ENCODE measurements at places on chromosomes 5 and 9.

DNA sequence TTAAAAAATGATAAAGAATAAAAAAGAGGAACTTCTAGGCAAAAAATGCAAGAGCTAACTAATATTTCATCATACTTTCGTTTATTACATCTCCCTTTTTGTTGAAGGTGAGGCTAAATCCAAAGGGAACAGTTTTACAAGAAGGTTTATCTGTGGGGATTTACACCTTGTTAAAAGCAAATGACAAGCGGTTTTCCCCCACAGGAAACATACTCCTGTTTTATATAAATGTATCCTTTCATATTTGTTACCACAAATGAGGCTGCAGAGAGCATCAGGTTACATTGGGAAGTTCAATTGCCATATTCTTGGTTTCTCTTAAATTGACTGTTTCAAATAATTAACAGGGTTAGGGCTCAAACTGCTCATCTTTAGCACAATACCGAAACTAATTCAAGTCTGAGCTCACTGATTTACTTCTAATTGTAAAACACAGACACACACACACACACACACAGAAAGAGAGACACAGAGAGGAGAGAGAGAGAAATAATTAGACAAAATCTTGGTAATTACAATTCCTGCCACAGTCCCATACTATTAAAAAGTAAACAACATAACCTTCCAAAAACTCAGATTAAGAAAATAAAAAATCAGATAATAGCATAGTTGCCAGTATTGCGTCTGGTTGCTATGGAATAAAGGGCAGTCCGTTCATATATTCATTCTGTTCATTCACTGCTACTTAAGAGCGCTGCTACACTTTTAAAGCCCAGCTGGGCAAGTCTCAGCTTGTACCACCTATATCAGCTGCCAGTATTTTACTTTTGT lies 17.1 kb downstream of the RFX3 start:
- DNase-seq = no peak

DNA sequence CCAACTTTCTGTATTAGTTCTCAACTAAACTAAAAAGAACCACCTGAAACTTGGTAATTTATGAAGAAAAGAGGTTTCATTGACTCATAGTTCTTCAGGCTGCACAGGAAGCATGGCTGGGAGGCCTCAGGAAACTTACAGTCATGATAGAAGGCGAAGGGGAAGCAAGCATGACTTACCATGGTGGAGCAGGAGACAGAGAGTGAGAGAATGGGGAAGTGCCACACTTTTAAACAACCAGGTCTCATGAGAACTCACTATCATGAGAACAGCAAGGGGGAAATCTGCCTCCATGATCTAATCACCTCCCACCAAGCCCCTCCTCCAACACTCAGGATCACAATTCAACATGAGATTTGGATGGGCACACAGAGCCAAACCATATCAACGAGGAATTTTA lies 123.5 kb downstream of the DEPDC1B start:
- no peak for DNase-seq

- DNase-seq = no peak
Observed at GRCh38 chr5:76952795-76953536, at the start of gene CRHBP. CRHBP (plus strand) TSS chr5:76953045; CDS start chr5:76953135, 90 bp downstream.

DNA sequence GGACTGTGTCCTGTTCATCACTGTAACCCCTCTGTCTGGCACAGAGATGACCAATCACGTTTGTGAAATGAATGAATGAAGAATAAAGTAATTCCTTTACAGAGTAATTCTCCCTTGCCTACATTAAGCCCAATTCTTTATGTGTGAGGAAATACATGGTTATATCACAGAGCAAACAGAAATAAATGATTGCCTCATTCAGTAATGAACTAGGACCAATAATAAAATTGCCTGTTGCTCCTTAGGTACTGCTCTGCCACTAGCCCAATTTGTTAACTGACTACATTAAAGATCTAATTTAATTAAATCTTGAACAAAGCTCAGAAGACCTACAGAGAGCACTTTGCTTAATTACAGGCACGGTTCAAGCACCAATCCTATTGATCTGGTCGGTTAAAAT lies 121.8 kb downstream of the DCP2 start:
- DNase-seq = no peak

- no peak for DNase-seq
Observed at GRCh38 chr9:130665431-130666392, 1.3 kb downstream of the PRDM12 start.

DNA sequence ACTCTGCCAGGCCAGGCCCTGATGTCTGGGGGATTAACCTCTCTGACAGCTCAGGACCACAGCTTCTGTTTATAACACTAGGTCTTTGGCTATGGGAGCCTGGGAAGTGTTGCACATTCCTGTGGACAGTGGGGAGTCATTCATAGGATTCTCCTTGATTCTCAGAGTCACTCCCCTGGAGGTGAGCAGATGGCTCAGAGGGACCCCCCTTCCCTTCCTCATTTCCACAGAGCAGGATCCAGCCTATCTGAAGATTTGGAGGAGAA lies 60.2 kb downstream of the NRG2 start:
- no peak for DNase-seq

- DNase-seq = no peak
Observed at GRCh38 chr5:163362840-163363371, 74.5 kb upstream of the CCNG1 start.

- DNase-seq = no peak
Observed at GRCh38 chr9:128204858-128205257, 1.7 kb downstream of the DNM1 start.

GRCh38 chr9:88733651-88734421 lies 198.9 kb downstream of the NXNL2 start:
- no peak for DNase-seq

- no peak for DNase-seq
Observed at GRCh38 chr9:72276429-72276828, 88.6 kb downstream of the ZFAND5 start.

GRCh38 chr5:131996210-131997025 lies 15.0 kb downstream of the ACSL6 start:
- no peak for DNase-seq

DNA sequence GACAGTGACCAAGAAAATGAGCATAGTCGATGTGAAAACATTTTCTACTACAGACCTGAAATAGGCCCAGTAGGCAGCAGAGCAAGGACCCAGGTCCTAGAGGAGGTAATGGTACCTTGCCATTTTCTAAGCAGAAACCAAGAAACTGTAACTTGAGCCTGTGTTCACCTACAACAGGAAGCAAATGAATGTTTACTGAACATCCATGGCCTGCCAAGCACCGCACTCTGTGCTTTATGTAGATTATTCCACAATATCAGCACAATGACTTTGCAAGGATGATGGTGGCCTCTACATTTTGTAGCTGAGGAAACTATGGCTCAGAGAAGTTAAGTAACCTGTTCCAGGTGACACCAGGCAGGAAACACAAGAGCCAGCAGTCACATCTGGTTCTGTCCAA lies 215.3 kb downstream of the SPOCK1 start:
- no peak for DNase-seq

DNA sequence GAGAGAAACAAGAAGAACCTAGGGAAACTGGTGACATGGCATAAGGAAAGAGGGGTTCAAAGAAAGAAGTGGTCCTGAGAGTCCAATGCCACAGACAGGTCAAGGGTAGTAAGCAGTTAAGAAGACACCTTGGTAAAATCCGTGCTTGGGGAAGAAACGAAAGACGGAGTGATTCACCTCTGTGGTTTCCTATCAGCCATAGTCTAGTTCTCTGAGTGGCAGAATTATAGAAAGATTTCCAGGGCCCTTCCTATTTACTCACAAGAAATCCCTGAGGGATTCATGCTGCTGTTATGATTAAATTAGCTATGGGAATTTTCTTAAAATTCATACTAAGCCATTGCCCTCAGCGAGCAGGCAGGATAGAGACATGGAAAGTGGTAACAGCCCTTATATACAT lies 31.7 kb downstream of the IL33 start:
- DNase-seq = no peak

GRCh38 chr5:142924135-142924883 lies 154.1 kb downstream of the ARHGAP26 start:
- DNase-seq = no peak

- no peak for DNase-seq
Observed at GRCh38 chr5:110075656-110076055, 385.9 kb downstream of the MAN2A1 start.

GRCh38 chr5:4480528-4481349 lies 659.4 kb upstream of the ADAMTS16 start:
- DNase-seq = no peak

GRCh38 chr9:134206311-134207300 lies 42.2 kb upstream of the RNU6ATAC start:
- DNase-seq = no peak

- DNase-seq = no peak
Observed at GRCh38 chr5:39412721-39413394, 11.9 kb downstream of the DAB2 start.

GRCh38 chr9:95157481-95158151 lies 159.9 kb downstream of the FANCC start:
- DNase-seq = no peak

GRCh38 chr9:24932785-24933184 lies 387.1 kb upstream of the IZUMO3 start:
- no peak for DNase-seq

DNA sequence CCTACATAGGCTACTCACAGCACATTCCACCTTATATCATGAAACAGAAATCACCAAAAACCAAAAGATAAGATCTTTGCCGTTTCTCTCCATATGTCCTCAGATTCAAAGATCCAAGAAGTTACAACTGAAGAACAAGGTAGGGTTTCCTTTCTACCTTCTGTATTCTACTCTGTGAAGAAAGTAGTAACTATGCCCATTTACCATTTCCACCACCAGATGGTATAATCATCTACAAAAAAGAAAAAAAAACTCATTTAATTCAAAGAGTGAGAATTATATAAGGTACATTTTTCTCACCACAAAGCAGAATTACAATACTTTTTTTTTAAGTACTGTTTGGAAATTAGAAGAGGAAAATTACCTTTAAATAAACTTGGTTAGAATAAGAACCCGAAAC lies 172.6 kb upstream of the PTGER4 start:
- DNase-seq = no peak

DNA sequence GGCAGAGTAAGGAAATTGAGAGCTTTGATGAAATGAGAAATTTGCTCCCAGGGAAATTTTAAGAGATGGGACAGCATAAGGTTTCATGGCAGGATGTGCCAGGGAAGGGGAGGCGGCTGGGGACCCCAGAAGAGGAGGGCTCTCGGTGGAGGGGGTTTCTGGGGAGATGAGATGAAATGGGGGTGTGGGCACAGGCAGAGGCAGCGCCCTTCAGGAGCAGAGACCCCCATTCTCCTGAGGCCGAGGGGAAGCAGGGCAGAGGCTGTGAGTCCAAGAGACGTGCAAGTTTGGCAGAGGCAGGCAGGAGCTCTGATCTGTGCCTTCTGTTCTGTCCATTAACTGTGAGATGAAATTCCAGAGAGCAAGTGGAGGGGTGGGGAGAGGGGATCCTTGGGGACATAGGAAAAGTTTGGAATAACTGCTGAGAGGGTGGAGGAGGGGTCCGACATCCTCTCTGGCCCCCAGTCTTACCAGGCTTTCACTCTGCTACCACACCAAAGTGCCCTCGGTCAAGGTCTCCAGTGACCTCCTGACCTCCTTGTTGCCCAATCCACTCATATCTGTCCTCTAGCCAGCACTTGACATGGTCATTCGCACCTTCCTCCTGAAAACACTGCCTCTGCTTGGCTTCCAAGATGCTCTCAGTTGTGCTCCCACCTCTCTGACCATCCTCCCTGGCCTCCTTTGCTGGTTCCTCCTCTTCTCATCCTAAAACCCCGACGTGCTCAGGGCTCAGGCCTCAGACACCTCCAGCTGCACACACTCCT lies 108.1 kb upstream of the MVB12B start:
- no peak for DNase-seq

- DNase-seq = no peak
Observed at GRCh38 chr5:139132515-139132914, 65.7 kb downstream of the SIL1 start.

- no peak for DNase-seq
Observed at GRCh38 chr5:107926121-107926520, 255.4 kb upstream of the EFNA5 start.

GRCh38 chr9:120702075-120702474 lies 12.2 kb downstream of the MEGF9 start:
- DNase-seq = no peak

GRCh38 chr9:130331573-130331972 lies 66.0 kb downstream of the HMCN2 start:
- no peak for DNase-seq

DNA sequence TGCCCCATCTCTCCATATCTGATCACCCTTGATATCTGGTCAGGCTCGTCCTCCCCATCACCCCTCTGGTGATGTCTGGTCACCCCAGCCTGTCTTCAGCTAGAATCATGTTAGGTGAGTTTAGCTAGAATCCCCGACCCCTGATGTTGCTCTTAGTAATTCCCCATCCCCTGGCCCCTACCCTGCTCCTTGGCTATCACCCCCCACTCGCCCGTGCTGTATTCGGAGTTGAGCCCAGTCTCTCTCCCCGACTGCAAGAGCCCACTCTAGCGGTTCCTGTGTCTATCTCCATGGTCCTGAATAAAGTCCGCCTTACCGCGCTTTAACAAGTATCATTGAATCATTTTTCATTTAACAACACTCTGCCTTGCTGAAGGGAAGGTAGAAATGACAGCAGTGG lies 33.7 kb downstream of the ADAMTS2 start:
- no peak for DNase-seq

DNA sequence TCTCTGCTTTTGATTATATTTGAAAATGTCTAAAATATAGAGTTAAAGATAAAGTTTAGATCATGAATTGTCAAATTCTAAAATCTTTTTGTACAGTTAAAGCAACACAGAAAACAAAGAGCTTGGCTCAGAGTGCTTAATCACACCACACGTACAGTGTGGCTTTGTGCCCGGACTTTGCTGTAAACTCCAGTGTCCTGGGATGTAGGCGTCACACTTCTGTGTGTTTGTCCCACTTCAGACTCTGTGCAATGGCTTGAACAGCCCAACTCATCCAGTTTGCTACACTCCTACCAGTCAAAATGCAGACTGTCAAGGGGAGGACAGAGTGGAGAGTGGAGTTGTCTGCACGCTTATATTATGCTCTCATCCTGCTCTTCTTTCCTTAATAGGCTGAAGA lies 45.3 kb downstream of the SMARCA2 start:
- DNase-seq = no peak

- DNase-seq = no peak
Observed at GRCh38 chr5:166561759-166562158, 1729.7 kb upstream of the WWC1 start.

DNA sequence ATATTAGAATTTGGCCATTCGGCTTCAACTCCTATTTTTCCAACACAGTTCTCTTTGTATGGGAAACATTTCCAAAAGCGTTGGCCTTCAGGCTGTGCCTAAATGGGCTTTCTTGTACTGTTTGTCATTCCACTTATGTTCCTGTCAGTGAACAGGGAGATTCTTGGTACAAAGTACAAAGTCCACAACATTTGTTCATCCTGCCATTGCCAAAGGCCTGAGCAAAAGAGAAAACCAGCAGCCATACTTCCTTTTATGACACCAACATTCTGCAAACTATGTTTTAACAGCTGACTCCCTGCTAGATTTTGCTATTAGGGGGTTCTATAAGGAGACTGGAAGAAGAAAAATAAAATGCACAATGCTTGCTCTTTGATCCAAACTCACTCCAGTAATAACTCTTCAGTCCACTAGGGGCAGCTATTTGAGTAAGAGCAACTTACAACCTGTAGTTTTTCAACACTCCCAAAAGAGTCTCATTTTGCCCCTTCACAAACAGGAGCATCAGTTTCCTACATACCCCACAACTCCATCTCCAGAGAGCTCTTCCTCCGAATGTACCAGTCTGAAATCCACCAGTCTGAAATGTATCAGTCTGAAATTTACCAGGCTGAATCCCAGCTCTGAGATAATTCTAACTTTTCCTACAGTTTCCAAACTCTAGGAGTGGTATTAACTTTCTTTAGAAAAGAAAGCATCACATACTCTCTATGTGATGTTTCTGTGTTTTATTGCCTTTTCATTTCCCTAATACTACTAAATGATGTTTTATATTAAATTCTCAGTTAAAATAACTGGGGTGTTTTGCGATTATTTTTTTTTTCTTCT lies 693.8 kb downstream of the DNAH5 start:
- DNase-seq = no peak
